ENCODE measurements at places on chromosomes 7 and 10.

GRCh38 chr7:91777522-91777921, 103.0 kb downstream of the MTERF1 start:
- no peak for DNase-seq

- DNase-seq: no peak
Observed at GRCh38 chr7:17952387-17952786, 12.1 kb upstream of the SNX13 start.

DNA sequence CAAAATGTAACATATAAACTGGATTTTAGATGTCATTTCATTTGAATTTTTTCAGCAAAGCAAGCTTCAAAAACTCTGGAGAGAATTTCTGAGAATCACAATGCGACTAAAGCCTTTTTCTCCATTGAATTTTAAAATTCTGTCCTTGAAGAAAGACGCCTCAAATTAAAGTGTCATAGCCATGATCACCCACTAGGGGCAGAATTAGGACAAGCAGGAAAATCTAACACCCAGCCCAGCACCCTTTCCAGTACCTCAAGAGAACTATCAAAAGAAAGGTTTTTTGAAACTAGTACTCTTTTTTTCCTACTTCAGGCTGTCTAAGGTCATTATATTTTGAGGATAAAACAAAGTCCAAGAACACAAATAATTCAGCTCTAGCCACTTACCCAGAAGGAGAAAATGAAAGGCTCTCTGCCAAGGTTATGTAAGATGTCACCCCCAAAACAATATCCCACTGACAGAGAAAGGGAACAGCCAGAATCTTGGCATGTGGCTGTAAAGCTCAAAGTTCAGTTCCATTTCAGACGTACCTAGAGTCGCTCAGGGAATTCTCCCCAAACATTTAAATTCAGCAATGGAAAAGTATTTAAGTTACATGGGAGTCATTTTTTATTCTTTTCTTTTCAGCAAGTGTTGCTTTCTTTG, 299.4 kb downstream of the SNX13 start:
- DNase-seq: no peak

DNA sequence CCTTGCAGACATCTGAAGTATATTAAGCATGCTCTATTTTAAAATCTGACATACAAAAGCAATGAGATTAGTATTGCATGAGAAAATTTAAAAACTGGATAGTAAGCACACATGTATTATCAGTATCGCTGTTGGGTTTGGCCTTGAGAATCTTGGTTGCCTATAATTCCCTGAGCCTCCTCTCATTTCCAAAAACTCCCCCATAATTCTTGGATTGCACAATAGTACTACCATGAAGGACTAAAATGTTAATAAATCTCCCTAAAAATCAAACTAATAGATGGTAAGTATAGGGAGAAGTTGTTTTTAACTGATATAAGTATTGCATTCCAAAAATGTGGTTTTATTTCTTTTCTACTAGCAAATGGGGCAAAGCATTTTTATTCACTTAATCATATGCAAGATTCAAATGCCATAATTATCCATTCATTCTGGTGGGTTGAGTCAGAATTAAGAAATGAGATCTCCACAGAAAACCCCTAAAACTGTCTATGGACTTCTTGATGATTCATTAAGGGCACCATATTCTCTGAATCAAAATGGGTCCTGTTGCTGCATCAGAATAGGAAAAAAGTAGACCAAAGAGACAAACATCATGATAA, 10.3 kb upstream of the VIM start:
- DNase-seq: no peak

DNA sequence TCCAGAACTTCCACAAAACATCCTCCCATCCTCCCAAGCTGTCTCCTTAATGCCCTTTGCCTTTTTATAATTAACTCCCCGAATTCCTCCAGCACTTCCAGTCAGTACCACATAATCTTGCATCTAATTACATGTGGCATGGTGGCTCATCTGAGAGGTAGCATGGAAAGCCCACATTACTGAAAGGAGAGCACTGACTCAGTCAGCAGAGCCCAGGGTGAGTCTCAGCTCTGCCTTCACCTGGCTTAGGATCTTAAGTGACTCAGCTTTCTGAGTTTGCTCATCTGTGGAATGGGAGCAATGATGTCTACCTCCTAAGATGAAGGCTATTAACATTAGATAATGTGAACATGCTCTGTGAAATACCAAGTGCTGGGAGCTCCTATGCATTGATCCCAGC, 433.9 kb downstream of the SORCS3 start:
- DNase-seq: no peak

DNA sequence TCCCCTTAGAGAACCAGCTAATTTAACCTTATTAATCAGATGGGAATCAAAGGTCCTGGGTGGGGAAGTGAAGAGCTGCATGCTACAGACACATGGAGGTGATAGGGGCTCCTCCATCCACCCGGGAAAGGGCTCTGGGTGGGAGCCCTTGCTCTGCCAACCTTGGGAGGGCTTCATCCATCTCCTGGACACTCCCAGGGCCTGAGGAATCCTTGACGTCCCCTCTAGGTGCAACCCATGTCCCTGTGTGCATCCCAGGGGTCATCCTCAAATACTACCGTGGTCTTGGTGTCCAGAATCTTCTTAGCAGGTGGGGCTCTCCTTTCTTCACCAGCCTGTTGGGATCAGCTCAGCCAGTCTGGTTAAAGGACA, 55.4 kb upstream of the IGFBP3 start:
- no peak for DNase-seq

DNA sequence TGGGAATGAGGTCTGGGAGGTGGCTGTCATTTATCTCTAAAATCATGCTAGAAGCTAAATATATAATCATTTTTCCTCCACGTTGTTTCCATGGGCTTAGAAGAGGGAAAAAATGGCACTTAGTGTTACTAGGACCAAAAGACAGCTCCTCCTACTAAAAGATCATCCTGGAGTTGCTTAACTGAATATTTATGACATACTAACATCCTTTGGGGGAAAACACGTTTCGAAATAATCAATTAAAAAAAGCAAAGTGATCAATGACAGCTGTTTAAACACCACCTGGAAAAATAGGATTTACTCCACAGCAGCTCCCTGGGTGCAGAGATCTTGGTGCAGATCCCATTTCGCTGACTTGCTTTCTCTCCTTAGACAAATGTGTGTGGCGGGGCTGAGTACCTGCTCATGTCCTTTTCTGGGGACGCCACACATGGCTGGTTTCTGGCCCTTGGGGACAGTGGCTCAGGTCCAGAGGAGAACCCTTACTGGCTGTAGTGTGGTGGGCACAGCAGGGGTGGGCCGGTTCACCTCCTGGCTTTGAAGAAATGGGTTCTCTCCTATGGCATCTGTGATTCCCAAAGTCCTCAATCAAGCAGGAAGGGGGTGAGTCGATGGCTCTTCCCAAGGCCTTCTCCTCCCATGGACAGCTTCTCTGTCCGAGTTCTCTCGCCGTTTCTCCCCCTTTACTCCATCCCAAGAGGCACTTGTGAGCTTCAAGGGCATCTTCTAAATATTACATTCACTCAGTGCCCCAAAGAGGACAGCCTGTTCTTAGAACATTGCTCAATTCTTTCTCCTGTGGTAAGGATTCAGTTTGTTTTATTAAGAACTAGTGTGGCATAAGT, 156.4 kb upstream of the KLF14 start:
- DNase-seq: no peak

DNA sequence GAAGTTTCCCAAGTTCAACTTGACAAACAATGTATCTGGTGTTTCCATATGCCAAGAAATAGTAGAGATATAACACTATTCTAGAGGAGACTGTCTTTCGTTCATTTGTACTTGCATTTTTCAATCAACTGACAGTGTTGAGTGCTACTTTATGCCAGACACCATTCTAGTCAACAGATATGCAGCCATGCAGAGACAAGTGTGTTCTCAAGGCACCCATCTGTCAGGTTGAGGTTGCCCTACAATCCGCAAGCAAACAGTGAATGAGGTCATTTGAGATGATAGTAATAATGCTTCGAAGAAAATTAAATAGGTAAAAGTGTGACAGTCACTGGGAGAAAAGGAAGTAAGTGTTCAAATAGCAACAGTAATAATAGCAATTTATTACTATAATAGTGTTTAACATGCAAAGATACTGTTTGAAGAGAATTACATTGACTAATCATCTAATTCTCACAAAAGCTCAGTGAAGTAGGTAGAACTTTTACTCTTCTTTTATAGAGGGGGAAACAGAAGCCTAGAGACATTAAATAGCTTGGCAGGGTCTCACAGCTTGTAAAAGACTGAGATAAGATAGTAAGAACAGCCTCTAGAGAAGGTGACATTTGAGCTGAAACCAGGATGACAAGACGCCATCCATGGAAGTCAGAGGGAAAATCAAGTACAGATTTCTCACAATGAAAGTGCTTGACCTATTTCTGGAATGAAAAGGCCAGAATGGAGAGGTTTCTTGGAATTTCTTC, 936.9 kb downstream of the SORCS3 start:
- DNase-seq: no peak

- no peak for DNase-seq
Observed at GRCh38 chr7:17302575-17303142, 4.2 kb downstream of the AHR start.

- DNase-seq: no peak
Observed at GRCh38 chr7:43387932-43388331, 195.0 kb upstream of the STK17A start.

DNA sequence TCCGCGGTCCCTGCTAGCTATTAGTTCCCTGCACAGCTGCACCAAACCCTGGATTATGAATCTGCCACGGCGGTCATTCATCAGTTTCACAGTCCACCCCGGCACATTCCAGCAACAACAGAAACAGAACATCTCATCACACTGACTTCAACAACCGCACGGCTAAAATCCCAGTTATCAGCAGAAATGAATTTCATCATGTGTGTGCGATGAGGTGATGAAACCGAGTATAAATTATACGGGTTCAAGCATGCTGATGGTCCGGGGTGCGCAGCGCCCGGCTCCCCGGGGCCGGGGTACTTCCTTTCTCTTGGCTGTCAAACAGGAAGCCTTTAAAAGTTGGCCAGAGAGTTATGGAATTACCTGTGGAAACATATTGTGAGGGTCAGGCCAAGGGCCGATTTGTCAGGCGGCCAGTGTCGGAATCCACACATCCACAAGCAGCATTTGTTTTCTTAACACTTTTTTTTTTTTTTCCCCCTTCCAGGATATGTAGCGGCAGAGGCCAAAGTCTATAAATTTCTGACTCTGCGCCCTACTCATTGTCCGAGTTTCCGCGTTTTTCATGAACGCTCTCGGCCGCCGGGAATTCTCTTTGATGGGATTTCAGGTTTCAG, 420.9 kb upstream of the MGMT start:
- no peak for DNase-seq
